ENCODE measurements at places on chromosomes 1 and 21.

GRCh38 chr1:26175346-26175745 lies 1.9 kb upstream of the CNKSR1 start:
- no peak for DNase-seq

DNA sequence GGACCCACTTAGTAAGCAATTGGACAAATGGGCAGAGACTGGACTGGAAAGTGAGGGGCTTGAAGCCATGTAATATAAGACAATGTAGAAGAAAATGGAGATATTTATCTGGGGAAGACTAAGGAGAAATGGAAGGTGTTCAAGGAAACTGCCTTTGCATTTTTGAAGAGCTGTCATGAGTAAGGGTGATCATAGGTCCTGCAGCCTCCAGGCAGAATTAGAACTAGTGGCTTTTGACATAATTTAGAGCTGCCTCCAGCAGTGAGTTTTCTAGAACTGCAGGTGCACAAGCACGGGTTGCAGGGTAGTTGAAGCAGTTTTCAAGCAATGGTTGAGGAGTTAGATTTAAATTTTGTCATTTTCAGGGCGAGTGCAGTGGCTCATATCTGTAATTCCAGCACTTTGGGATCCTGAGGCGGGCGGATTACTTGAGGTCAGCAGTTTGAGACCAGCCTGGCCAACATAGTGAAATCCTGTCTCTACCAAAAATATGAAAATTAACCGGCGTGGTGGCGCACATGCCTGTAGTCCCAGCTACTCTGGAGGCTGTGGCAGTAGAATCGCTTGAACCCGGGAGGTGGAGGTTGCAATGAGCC lies 3.7 kb upstream of the CDC14A start:
- DNase-seq, result no peak

DNA sequence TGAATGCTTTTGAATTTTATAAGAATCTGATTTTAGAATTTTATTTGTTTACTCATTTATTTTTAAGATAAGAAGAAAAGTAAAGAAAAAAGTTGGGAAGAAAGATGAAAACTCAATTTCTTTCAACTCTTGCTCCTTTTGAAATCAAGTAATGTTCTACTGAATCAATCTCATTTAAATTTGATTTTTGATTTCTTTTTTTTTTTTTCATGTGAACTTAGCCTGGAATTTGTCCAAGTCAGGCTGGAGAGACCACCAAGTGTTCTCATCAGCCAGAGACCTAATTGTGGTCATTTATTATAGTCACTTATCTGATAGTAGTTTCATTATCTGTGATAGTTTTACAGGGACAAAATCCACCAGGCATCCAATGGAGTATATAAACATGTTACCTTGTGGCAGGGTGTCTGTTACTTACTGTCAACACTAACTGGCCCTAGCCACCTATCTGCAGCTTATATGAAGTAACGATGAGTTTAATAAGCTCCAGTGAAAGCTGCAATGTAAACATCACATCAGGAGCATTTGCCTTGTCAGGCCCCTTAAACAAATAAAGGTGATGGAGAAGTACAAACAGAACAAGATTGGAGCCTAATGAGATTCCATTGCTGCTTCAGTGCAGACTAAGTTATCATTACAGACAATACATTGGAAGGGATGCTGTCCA lies 39.2 kb downstream of the HLX start:
- DNase-seq, result no peak

DNA sequence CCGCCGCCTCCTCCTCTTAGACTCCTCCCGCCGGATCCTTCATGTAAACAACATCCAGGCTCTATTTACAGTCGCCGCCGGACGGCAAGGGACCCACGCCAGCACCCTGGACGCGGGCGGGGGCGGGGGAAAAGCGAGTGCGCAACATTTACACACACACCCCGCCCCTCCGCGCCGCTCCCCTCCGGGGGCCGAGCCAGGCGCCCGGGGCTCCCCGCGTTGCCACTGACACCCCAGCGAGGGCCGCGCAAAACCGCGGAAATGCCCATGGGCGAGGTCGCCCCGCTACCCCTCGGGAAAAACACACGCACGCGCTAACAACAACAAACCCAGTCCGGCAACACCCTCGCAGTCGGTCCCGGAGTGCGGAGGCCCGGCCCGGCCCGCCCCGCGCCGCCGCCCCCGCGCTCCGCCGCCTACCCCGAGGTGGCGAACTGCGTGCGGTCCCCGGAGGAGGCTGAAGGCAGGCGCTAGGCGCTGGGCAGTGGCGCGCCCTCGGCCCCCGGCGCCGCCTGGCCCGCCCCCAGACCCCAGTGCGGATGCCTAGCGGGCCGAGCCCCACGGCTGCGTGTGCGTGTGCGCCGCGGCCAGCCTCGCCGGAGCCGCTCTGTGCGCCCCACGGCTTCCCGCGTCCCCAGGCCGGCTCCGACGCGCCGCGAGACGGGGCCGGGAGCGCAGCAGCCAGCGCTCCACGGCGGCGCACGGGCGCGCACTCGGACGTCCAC lies 81.1 kb upstream of the AK4 start:
- DNase-seq, result peak; percentile 80

DNA sequence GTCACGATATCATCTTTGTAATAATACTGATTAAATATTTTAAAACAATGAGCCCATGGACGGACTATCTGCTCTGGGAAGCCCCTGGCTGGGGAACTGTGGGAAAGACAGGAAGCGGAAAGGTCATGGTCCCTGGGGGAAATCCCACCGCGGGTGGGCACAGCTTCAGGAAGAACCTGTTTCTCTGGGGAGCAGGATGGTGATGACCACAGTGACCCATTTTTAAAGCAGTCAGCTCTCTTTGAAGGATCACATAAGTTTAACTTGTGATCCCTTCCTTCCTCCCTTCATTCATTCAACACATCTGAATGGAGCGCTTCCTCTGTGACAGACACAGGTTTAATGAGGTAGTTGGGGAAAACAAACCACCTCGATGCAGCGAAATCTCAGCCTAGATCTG lies 73.0 kb downstream of the DHRS3 start:
- DNase-seq, result no peak
